Skeletal muscle tissue (tissue), 5 donors: ENCODE measurements at places on chromosomes 1 and 21. TPM values are rescaled to one million over a fixed set of nuclear protein-coding genes. Genes with fewer than 3 reads are reported as not detected.

PBX1 gene
- total RNA-seq = 53.2 TPM

FCER1A gene
- total RNA-seq = 0.52 TPM

ATP1A4 gene
- total RNA-seq = under 0.01 TPM

TAL1 gene
- total RNA-seq = 3.1 TPM

BCAN gene
- under 0.01 TPM for total RNA-seq

NLRP3 gene
- total RNA-seq = 5.2 TPM

GUCA2A gene
- total RNA-seq = not detected

AIM2 gene
- 0.52 TPM for total RNA-seq

TTC24 gene
- not detected for total RNA-seq

LCE2A gene
- not detected for total RNA-seq

ATF3 gene
- total RNA-seq = 4.7 TPM

CLCA4 gene
- total RNA-seq = not detected

TAGLN2 gene
- 85.1 TPM for total RNA-seq

EPHA2 gene
- 5.2 TPM for total RNA-seq

LAPTM5 gene
- total RNA-seq = 7.3 TPM

AMPD1 gene
- 40.7 TPM for total RNA-seq

NOS1AP gene
- total RNA-seq = under 0.01 TPM

TRNP1 gene
- total RNA-seq = under 0.01 TPM

COL16A1 gene
- total RNA-seq = 91.9 TPM

MFSD2A gene
- total RNA-seq = 1.0 TPM

ELF3 gene
- not detected for total RNA-seq

ZSWIM5 gene
- 0.52 TPM for total RNA-seq

REG4 gene
- total RNA-seq = not detected

ERVH48-1 gene
- total RNA-seq = not detected
